B cell (primary cell): ENCODE measurements at places on chromosomes 2 and 18.
A peak's percentile ranks its signal among the peaks of the same experiment; 100 is the strongest.

- no peak for DNase-seq
- H3K4me1 ChIP-seq, result no peaks in the 10 kb centered on the region
- H3K27ac ChIP-seq, result no peak overlapping the region
- no peak overlapping the region for H3K4me3 ChIP-seq
- H3K36me3 ChIP-seq, result no peaks in the 10 kb centered on the region
- no peaks in the 10 kb centered on the region for H3K27me3 ChIP-seq
Observed at GRCh38 chr2:222332116-222332515, 33.3 kb upstream of the PAX3 start.

GRCh38 chr2:203185864-203186263, 53.0 kb upstream of the CYP20A1 start:
- no peaks in the 10 kb centered on the region for H3K27me3 ChIP-seq
- no peaks in the 10 kb centered on the region for H3K4me1 ChIP-seq
- no peak overlapping the region for H3K27ac ChIP-seq

GRCh38 chr2:5330961-5331360, 361.2 kb upstream of the SOX11 start:
- no peaks in the 10 kb centered on the region for H3K36me3 ChIP-seq
- no peak overlapping the region for H3K27ac ChIP-seq
- no peaks in the 10 kb centered on the region for H3K27me3 ChIP-seq
- no peak overlapping the region for H3K4me3 ChIP-seq
- no peaks in the 10 kb centered on the region for H3K4me1 ChIP-seq
- no peak for DNase-seq

DNA sequence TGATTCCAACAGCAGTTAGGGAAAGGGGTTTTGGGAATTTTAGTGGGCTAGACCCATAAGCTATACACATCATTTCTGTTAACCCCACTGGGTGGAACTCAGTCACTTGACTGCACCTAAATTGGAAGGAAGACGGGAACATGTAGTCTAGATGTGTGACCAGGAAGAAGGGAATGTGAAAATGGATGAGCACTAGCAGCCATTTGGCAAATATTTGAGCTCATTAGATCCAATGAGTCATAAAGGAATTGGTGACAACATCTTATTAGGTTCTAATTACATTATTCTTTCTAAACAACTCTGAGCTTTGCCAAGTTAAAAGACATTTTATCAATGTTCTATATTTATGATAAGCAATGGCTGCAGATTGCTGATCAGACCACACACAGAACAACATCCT, 400.6 kb downstream of the IRS1 start:
- H3K4me3 ChIP-seq, result no peak overlapping the region
- no peaks in the 10 kb centered on the region for H3K27me3 ChIP-seq
- no peak for DNase-seq
- no peaks in the 10 kb centered on the region for H3K36me3 ChIP-seq
- no peaks in the 10 kb centered on the region for H3K4me1 ChIP-seq
- H3K27ac ChIP-seq, result no peak overlapping the region

GRCh38 chr2:221050020-221050795, 521.9 kb downstream of the EPHA4 start:
- no peaks in the 10 kb centered on the region for H3K4me1 ChIP-seq
- no peak overlapping the region for H3K27ac ChIP-seq
- H3K27me3 ChIP-seq, result no peaks in the 10 kb centered on the region

GRCh38 chr18:56575819-56576663, 62.4 kb downstream of the TXNL1 start:
- H3K4me3 ChIP-seq, result no peak overlapping the region
- no peaks in the 10 kb centered on the region for H3K27me3 ChIP-seq
- no peaks in the 10 kb centered on the region for H3K36me3 ChIP-seq
- H3K4me1 ChIP-seq, result no peaks in the 10 kb centered on the region
- H3K27ac ChIP-seq, result no peak overlapping the region

DNA sequence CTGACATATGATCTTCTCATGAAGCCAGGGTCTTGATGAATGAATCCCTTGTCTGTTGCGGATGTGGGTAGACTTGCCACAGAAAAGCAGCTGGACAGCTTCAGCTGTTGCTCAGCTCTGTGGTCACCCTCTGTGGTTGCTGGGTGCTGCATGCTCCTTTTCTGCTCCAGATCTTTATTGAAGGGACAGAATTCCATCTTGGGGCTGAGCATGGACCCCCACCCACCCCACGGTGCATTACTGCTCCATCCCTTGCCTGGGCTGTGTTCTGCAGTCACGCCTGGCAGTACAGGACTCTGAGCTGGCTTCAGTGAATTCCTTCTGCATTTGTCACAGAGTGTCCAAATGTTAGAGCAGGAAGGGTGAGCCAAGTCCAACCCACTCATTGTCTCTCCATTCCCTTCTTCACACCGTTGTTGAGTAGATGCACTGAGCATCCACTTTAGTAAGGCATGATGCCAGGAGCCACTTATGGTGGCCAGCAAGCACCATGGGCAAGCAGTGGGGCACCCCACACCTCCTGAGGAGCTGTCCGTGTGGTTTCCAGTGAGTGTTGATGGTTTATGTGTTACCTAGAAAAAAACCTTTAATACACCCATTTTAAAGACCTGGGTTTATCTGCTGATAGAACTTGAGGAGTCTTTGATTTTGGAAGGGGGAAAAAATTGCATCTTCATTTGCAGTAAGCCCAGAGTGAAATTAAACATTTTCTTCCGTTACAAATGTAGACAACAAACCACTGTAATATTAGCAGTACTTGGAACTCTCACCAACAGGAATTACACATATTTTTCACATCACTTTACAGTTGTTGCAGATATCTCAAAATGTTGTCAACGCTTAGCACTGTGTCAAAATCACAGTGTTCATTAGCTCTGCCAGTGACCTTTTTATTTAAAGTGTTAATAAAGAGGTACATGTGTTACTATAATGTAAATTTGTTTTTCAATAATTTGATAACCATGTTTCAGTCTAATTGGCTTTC, 14.7 kb upstream of the ITGB6 start:
- H3K36me3 ChIP-seq, result no peaks in the 10 kb centered on the region
- peaks cover 4% of the 10 kb centered on the region for H3K4me1 ChIP-seq
- no peak for DNase-seq
- H3K27me3 ChIP-seq, result no peaks in the 10 kb centered on the region
- H3K27ac ChIP-seq, result no peak overlapping the region

- no peaks in the 10 kb centered on the region for H3K27me3 ChIP-seq
- H3K36me3 ChIP-seq, result no peaks in the 10 kb centered on the region
- H3K4me1 ChIP-seq, result no peaks in the 10 kb centered on the region
- no peak for DNase-seq
Observed at GRCh38 chr18:24910221-24910620, 441.7 kb downstream of the ZNF521 start.

DNA sequence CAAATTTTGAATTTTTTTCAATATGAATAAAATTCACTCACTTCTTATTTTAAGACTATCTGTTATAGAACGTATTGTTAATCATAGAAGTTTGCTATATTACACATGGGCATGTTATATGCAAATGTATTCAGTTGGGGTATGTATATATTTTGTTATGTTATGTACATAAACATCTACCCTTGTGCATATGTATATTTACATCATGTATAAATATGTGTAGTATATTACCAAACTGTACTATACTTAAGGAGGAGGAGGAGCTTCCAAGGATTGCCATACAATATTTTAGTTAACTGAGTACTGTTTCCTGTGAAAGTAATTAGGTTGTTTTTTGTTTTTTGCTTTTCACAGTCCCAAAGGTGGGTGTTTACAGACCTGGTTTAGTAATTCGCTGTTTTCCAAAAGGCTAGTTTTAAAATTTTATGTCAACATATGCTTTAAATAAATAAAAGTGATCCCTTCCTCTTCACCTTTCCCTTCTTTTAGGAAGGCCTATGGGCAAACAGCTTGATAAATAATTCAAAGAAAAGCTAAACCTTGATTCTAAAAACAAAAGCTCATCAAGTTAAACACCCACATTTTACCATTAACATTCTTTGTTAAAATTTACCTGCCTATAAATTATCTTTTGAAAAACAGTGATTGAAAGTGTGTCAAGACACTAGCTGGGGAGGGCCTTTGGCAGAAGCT, 12.9 kb upstream of the POU3F3 start:
- DNase-seq, result no peak
- H3K4me3 ChIP-seq, result no peak overlapping the region
- H3K36me3 ChIP-seq, result no peaks in the 10 kb centered on the region
- H3K27me3 ChIP-seq, result peaks cover 43% of the 10 kb centered on the region
- H3K27ac ChIP-seq, result no peak overlapping the region
- peaks cover 26% of the 10 kb centered on the region for H3K4me1 ChIP-seq

GRCh38 chr2:173631127-173631460, 276.4 kb downstream of the CDCA7 start:
- no peak overlapping the region for H3K27ac ChIP-seq
- no peaks in the 10 kb centered on the region for H3K4me1 ChIP-seq
- H3K36me3 ChIP-seq, result no peaks in the 10 kb centered on the region
- DNase-seq, result no peak
- no peak overlapping the region for H3K4me3 ChIP-seq
- H3K27me3 ChIP-seq, result peaks cover 5% of the 10 kb centered on the region

- no peaks in the 10 kb centered on the region for H3K27me3 ChIP-seq
- peak; percentile 90 for DNase-seq
- H3K4me1 ChIP-seq, result peaks cover 24% of the 10 kb centered on the region
- no peaks in the 10 kb centered on the region for H3K36me3 ChIP-seq
- peak overlapping the region; percentile 100 for H3K27ac ChIP-seq
Observed at GRCh38 chr2:27212626-27213471, 781 bp upstream of the SLC5A6 start.

DNA sequence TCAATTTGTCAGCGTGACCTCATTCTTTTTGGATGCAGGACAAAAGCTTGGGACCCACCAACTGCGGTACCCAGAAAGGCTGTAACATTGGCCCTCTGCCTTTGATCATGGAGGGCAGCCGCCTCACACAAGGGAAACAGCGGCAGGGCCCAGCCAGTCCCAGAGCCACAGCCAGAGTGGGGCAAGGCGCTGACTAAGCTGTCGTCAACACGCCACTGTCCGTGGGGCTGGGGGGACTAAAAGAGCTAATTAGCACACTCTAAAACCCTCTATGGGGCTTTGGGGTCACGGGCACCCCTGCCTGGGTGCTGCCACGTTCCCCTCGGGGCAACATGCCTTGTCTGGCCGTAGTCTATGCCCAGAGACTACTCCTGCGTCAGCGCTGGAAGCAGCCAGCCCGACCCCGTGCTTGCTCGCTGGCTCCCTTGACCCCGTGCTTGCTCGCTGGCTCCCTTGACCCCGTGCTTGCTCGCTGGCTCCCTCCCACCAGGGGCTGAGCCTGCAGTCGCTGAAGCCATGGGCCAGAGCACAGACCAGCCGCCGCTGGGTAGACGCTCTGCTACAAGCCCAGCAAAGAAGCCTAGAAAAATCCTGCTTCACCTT, 598.4 kb downstream of the MBD2 start:
- no peaks in the 10 kb centered on the region for H3K4me1 ChIP-seq
- no peaks in the 10 kb centered on the region for H3K36me3 ChIP-seq
- H3K27ac ChIP-seq, result no peak overlapping the region
- no peak overlapping the region for H3K4me3 ChIP-seq
- H3K27me3 ChIP-seq, result no peaks in the 10 kb centered on the region
- DNase-seq, result no peak

DNA sequence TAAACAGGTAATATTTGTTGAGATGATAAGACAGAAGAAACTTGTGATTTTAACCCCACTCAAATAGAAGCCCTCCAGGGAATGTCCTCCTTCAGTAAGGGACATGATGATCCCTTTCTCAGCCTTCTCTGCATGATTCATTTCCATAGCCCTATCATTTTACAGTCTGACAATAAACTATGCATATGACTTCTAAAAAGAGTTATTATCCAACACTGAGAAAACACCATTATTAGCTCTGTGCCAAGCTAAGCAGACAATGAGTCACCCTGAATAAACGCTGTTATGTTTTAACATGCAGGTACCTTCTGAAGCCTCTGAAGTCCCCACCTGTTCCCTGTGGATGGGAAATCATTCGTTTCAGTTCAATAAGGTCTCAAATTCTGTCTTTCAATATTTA, 54.7 kb downstream of the DTNB start:
- peaks cover 2% of the 10 kb centered on the region for H3K36me3 ChIP-seq
- no peak for DNase-seq
- no peak overlapping the region for H3K4me3 ChIP-seq
- no peaks in the 10 kb centered on the region for H3K4me1 ChIP-seq
- H3K27ac ChIP-seq, result no peak overlapping the region
- H3K27me3 ChIP-seq, result no peaks in the 10 kb centered on the region

DNA sequence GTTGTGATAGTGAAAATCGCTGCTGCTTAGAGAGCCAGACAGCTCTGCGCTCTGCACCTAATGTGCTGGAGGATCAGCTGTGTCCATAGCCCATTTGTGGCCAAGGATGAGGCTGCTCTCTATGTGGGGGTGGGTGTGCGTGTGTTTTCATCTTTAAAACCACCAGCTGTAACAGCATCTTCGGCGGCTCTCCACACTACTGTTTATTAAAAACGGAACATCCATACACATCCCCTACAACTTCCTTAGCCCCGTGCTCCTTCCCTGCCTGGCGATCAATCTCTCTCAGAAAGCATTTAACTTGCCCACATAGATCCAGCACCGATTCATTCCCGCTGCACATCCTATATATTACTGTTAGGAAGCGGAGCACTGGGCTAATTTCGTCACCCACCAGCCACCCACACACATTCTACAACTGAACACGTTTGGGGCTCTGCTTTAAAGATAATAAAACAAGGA, 1.6 kb downstream of the CELF4 start:
- no peak overlapping the region for H3K27ac ChIP-seq
- H3K27me3 ChIP-seq, result peaks cover 26% of the 10 kb centered on the region
- peaks cover 11% of the 10 kb centered on the region for H3K4me1 ChIP-seq
- H3K36me3 ChIP-seq, result no peaks in the 10 kb centered on the region
- no peak overlapping the region for H3K4me3 ChIP-seq

- no peak for DNase-seq
- no peak overlapping the region for H3K27ac ChIP-seq
- no peak overlapping the region for H3K4me3 ChIP-seq
- H3K4me1 ChIP-seq, result no peaks in the 10 kb centered on the region
- no peaks in the 10 kb centered on the region for H3K36me3 ChIP-seq
Observed at GRCh38 chr18:61606068-61606660, 272.9 kb downstream of the CDH20 start.

DNA sequence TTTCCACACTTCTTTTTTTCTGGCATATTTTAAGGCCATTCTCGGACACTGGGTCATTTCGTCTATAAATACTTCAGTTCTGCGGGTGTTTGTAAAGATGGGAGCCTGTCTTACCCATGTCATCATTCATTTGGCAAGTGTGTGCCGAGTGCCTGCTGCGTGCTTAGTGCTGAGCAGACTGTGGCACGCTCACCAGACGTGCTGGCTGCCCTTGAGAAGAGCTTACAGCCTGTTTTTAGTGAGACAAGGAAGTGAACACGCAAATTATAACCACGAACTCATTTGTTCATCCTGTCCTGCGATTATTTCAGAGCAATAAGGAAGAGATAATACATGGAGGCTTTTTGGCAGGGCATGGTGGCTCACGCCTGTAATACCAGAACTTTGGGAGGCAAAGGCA, 10.4 kb upstream of the STON1 start:
- peaks cover 11% of the 10 kb centered on the region for H3K36me3 ChIP-seq
- DNase-seq, result no peak
- H3K27ac ChIP-seq, result no peak overlapping the region
- H3K4me3 ChIP-seq, result no peak overlapping the region
- H3K27me3 ChIP-seq, result no peaks in the 10 kb centered on the region

DNA sequence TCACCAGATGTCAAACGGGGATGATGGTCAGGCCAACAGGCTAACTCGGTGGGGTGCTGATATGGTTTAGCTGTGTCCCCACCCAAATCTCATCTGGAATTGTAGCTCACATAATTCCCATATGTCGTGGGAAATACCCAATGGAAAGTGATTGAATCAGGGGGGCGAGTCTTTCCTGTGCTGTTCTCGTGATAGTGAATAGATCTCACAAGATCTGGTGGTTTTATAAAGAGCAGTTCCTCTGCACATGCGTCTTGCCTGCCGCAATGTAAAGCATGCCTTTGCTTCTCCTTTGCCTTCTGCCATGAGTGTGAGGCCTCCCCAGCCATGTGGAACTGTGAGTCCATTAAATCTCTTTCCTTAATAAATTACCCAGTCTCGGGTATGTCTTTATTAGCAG, 74.4 kb upstream of the YWHAQ start:
- peaks cover 4% of the 10 kb centered on the region for H3K4me1 ChIP-seq
- H3K27me3 ChIP-seq, result no peaks in the 10 kb centered on the region
- no peak overlapping the region for H3K27ac ChIP-seq
- no peak for DNase-seq
- no peaks in the 10 kb centered on the region for H3K36me3 ChIP-seq
